ENCODE measurements at places on chromosomes 1 and 21.

- no peak for DNase-seq
Measured at GRCh38 chr1:158933621-158934020, 2.3 kb downstream of the PYHIN1 start.

GRCh38 chr1:178461701-178462100, 35.1 kb downstream of the CLEC20A start:
- no peak for DNase-seq

- peak; percentile 81 for DNase-seq
Measured at GRCh38 chr1:29383746-29384371, 147.5 kb downstream of the PTPRU start.

DNA sequence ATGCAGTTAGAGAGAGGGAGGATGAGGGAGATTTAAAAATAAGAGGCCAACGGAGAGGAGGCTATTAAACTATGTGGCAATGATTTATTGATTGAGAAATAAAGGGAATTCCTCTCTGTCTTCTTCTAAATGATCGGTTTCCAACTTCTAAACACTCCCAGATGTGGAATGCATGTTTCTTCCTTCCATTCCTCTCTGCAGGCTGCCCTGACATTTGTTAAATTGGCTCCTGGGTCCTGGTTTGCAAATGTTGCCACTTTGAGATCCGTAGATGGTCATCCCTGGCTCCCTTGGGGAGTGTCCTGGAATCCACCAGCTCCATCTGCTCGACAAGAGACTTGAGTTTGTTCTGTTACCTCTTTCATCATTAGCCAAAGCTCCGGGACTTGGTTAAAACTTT, 10.3 kb upstream of the C1orf198 start:
- peak; percentile 97 for DNase-seq

DNA sequence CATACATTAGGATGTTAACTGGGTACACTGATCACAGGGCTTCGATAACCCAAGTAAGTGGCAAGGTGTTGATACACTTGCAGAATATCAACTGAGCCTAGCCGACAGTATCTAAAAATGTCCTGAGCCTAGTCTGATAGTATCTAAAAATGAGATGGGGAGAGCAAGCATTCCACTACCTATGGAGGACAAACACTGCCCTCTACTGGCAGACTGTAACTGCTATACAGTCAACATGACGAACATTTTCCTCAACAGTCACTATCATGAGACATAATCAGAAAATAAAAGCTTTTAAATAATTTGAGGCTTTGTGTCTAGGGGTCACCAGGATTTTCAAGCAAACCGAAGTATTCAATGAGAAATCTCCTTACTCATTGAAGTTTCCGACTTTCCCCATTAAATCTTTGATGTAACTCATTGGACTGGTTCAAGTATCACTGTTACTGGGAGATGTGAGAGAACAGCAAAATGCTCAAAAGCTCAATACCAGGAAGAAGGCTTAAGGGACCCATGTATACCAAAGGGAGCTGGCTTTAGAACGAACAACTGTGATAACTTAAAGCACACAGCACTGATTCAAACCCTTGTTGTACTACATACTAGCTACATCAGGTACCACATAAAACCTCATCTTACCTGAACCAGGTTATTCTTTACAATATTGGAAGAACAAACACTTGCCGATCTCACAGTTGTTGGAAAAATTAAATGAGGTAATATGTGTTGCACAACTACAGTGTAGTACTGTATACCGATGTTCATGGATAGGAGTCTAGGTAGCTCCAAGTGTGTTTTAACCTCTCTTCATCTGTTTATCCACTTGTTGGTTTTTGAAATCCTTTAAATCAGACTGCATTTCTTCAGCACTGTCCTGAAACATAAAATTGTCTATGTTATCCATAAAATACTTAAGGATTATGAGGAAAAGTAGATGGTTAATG, 31.1 kb upstream of the SLC45A3 start:
- peak; percentile 86 for DNase-seq

Data from fibroblast of mammary gland (primary cell).